ENCODE measurements at places on chromosomes 5 and 9. TPM values are rescaled to one million over a fixed set of nuclear protein-coding genes. Genes with fewer than 3 reads are reported as not detected.

ZFAND5 gene
- total RNA-seq, result 206 TPM

ENTREP1 gene
- total RNA-seq, result under 0.01 TPM

PITX1 gene
- total RNA-seq, result 66.7 TPM

WDR31 gene
- total RNA-seq, result 0.32 TPM

ADAMTSL2 gene
- total RNA-seq, result under 0.01 TPM

HSD17B3 gene
- not detected for total RNA-seq

ADAMTSL1 gene
- 10.0 TPM for total RNA-seq
